ENCODE measurements at places on chromosomes 1 and 21. TPM values are rescaled to one million over a fixed set of nuclear protein-coding genes. Genes with fewer than 3 reads are reported as not detected.

- DNase-seq: no peak
Measured at GRCh38 chr1:239418681-239419080, 32.3 kb downstream of the CHRM3 start.

DNA sequence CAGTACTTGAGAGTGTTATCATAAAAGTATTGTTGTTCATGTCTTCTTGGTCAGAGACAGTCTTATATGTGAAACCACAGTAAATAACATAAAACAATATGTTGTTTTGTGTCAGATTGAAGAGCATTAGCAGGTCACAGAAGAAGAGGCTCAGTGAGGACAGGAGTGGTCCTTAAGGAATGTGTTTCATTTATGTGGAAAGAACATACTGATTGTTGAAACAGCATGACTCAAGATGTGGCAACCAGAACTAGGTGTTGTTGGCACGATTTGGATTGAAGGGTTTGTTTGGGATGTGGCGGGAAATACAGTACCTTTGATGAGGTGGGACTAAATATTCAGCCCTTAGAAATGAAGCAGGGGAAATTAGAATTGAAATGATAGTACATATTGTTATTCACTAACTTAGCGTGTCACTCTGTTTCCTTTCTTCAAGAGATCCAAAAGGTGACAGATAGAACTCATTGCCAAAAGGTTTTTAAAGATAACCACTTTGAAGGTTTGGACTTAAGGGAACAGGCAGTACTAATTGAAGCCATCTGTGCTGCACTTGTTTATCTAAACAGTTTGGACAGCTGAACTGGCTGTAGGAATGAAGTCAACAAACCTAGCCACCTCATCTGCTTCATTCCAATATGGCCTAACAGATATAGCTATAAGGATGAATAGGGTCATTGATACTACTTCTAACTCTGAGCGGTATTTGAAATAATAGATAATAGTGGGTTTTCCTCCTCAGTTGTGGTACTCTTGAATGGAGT lies 14.4 kb downstream of the RALGPS2 start:
- DNase-seq: no peak

GRCh38 chr1:32764826-32765569 lies 52.2 kb downstream of the YARS1 start:
- DNase-seq: no peak

DNA sequence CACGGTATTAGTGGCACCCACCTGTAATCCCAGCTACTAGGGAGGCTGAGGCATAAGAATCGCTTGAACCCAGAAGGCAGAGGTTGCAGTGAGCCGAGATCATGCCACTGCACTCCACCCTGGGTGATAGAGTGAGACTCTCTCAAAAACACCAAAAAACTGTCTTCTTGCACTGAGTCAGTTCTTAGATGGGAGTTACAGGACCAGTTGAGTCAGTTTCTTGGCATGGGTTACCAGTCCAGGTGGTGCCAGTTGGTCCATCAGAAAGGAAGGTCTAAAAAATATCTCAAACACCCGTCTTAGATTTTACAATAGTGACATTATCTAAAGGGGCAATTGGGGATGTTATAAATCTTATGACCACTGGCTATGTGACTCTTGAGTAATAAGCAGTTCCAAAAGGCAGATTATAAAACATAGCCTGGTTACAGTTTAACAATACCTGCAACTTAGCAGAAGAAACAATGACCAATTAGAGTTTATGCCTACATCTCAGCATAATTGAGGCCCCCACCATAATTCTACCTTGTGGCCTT lies 206.9 kb upstream of the FGGY start:
- DNase-seq: no peak

GRCh38 chr1:172447641-172448040 lies 3.8 kb upstream of the PIGC start:
- no peak for DNase-seq

- DNase-seq: no peak
Measured at GRCh38 chr1:216616425-216616824, 106.8 kb downstream of the ESRRG start.

DNA sequence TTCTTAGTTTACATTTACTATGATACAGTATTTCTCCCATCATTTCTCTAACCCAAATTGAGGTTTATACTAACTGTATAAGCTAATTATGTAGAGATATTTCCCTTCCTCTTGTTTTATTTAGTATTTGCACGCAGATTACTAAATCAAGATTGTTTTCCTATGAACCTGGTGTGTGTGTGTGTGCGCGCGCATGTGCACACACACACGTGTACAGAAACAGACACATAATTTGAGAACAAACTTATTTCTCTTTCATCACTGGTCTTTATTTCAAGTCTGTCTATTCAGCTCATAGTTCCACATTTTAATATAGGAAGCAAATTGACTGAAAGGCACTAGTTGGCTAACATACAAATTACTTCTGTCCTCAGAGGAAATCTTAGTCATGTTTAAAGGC lies 19.7 kb upstream of the COL24A1 start:
- DNase-seq: no peak

- no peak for DNase-seq
Measured at GRCh38 chr1:59034925-59035324, 251.1 kb upstream of the JUN start.

GRCh38 chr1:52601991-52602855 lies at the start of gene GPX7:
Gene GPX7, plus strand, starts transcription at chr1:52602371. Its CDS starts 39 bp downstream, at chr1:52602410.
- DNase-seq: no peak

The TCEA3 gene
- 0.79 TPM for polyA plus RNA-seq

The TFF2 gene
- not detected for polyA plus RNA-seq

The SPRR4 gene
- not detected for polyA plus RNA-seq

The DNMT3L gene
- 0.09 TPM for polyA plus RNA-seq

The CD101 gene
- 0.21 TPM for polyA plus RNA-seq
